ENCODE measurements at places on chromosomes 12 and 14. TPM values are rescaled to one million over a fixed set of nuclear protein-coding genes. Genes with fewer than 3 reads are reported as not detected.
A peak's percentile ranks its signal among the peaks of the same experiment; 100 is the strongest.

DNA sequence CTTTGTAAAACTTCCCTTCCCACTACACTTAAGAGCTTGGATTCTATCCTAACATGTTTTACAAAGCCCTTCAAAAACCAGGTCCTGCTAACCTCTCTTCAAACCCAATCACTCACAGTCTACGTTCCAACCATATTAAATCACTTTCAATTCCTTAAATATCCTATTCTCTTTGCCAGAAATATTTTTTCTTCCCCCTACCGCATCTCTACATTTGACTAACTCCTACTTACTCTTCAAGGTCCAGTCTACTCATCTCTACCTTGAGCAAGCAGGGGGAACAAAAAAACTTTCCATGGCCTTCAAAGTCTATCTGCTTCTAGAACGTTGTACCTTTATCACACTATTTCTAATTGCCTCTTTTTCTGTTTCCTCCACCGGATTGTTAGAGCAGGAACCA is 6.1 kb downstream of the ERGIC2 start:
- peaks cover 12% of the 10 kb centered on the region for H3K4me1 ChIP-seq
- H3K4me3 ChIP-seq: no peak overlapping the region

- H3K36me3 ChIP-seq: no peaks in the 10 kb centered on the region
- no peak for DNase-seq
- no peak overlapping the region for H3K4me3 ChIP-seq
- H3K27ac ChIP-seq: no peak overlapping the region
- no peaks in the 10 kb centered on the region for H3K4me1 ChIP-seq
Observed at GRCh38 chr14:86221000-86221399, 691.1 kb downstream of the FLRT2 start.

DNA sequence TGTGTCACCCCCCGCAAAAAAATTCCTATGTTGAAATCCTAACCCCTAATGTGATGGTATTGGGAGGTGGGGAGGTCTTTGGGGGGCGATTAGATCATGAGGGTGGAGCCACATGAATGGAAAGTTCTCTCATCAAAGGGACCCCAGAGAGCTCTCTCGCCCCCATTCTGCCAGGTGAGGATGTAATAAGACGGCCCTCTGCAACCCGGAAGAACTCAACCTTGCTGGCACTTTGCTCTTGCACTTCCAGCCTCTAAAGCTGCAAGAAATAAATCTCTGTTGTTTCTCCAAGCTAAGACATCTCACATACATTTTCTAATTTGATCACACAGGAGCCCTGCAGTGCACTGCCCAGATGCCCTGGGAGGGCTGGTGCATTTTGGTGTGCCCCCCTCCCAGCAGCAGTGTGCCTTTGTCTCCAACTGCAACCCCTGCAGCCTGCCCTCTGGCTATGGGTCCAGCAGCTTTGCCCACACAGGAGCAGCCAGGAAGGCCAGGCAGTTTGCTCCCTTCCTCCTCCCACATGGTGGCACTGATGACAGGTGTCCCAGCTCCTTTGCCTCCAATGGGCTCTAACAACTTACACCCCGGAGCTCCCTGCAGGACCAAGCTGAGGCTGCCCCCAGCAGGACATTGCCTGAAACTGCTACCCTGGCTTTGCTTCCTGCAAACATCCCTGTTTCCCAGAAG is 59.3 kb downstream of the C14orf132 start:
- DNase-seq: no peak
- no peak overlapping the region for H3K4me3 ChIP-seq
- H3K27ac ChIP-seq: no peak overlapping the region
- H3K36me3 ChIP-seq: no peaks in the 10 kb centered on the region
- peaks cover 4% of the 10 kb centered on the region for H3K4me1 ChIP-seq

- H3K27ac ChIP-seq: no peak overlapping the region
- peak overlapping the region; percentile 71 for H3K4me3 ChIP-seq
- H3K27me3 ChIP-seq: peaks cover 24% of the 10 kb centered on the region
Observed at GRCh38 chr12:1531654-1532374, 62.6 kb downstream of the FBXL14 start.

The IAPP gene
- total RNA-seq: not detected

DNA sequence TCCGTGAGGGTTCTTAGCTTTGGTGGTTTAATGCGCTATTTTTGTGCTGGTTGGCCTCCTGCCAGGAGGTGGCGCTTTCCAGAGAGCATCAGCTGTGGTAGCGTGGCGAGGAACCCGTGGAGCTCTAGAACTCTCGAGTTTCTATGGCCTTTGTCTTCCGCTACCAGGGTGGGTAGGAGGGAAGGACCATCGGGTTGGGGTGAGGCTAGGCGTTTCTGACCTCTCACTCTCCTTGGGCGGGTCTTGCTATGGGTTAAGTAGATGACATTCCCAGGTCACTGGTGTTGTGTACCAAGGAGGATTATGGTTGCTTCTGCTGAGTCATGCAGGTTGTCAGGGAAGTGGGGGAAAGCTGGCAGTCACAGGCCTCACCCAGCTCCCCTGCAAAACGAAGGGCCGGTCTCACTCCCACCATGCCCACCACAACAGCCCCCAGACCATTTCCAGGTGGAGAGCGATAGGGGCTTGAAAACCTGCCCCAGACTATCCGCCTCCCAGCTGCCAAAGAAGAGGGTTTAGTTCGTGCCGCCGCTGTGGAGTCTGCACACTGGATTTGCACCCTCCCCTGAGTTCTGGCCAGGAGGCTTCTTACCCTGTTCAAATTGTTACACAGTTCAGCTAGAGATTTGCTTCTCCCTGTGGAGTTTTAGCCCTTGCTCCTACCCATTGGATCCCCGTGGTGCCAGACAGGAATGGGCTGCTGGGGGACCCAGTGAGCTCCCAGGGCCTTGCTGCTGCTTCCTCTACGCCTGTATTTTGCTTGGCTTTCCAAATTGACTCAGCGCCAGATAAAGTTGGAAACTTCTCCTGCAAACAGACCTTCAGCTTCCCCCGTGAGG is 21.9 kb downstream of the RNFT2 start:
- H3K4me3 ChIP-seq: no peak overlapping the region
- no peak for DNase-seq
- H3K36me3 ChIP-seq: no peaks in the 10 kb centered on the region
- H3K4me1 ChIP-seq: no peaks in the 10 kb centered on the region
- H3K27me3 ChIP-seq: no peaks in the 10 kb centered on the region

The KLHL33 gene
- 0.65 TPM for total RNA-seq

GRCh38 chr12:70598467-70599193 is 38.6 kb downstream of the PTPRB start:
- no peak for DNase-seq
- no peaks in the 10 kb centered on the region for H3K4me1 ChIP-seq
- no peak overlapping the region for H3K4me3 ChIP-seq
- H3K36me3 ChIP-seq: no peaks in the 10 kb centered on the region

The DNAI7 gene
- total RNA-seq: 0.16 TPM

DNA sequence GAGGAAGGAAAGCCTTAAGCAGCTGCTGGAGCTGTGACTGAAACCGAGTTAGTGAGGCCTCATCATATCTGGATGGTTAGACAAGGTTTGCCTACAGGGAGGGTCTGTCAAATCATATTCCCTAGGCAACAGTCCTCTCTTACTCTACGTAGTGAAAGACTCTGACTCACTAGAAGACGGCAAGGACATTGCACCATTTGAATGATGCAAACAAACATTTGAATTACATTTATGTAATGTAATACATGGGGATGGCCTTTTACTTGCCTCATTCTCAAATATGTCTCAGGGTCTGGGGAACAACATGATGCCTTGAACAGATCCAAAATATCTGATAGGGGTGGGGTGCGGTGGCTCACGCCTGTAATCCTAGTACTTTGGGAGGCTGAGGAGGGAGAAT is 29.8 kb upstream of the STRAP start:
- H3K27me3 ChIP-seq: no peaks in the 10 kb centered on the region
- H3K27ac ChIP-seq: no peak overlapping the region
- no peak for DNase-seq
- H3K4me1 ChIP-seq: no peaks in the 10 kb centered on the region
- H3K4me3 ChIP-seq: no peak overlapping the region

DNA sequence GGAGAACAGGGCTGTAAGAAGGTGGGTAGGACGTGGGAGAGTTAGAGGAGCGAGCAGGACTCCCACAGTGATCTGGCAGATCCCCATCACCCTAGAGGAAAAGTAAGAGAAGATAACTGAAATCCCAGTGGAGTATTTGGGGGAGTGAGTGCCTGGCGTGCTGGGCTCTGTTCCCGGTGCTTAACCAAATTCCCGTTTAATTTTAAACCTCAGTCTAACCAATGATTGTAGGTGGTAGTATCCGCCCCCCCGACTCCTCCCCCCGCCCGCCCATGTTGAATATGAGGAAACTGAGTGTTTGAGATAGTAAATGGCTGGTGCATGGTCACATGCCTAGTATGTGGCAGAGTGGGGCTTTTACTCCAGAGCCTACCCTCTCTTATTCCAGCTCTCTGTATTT is 1.2 kb downstream of the TARBP2 start:
- peaks cover 19% of the 10 kb centered on the region for H3K4me1 ChIP-seq
- H3K27ac ChIP-seq: no peak overlapping the region
- no peaks in the 10 kb centered on the region for H3K27me3 ChIP-seq
